ENCODE measurements at places on chromosomes 6 and 20.

DNA sequence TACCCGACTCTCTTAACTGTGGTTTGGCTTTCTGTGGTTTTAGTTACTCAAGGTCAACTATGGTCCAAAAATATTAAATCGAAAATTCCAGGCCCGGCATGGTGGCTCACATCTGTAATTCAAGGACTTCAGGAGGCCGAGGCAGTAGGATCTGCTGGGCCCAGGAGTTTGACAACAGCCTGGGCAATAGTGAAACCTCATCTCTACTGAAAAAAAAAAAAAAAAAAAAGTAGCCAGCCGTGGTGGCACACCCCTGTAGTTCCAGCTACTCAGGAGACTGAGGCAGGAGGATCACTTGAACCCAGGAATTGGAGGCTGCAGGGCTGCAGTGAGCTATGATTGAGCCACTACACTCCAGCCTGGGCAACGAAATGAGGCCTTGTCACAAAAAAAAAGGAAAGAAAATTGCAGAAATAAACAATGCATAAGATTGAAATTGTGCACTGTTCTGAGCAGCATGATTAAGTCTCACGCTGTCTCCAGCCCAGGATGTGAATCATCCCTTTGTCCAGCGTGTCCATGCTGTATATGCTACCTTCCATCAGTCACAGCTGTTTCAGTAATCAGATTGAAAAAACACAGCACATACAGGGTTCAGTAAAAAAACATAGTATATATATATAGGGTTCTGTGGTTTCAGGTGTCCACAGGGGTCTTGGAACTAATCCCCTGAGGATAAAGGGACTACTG lies 40.7 kb downstream of the RGS17 start:
- no peaks in the 10 kb centered on the region for H3K27me3 ChIP-seq
- H3K4me1 ChIP-seq: no peaks in the 10 kb centered on the region
- DNase-seq: no peak
- no peaks in the 10 kb centered on the region for H3K36me3 ChIP-seq

GRCh38 chr6:37207903-37208456 lies 38.0 kb downstream of the PIM1 start:
- H3K4me3 ChIP-seq: no peak overlapping the region
- no peak overlapping the region for H3K27ac ChIP-seq
- H3K27me3 ChIP-seq: no peaks in the 10 kb centered on the region
- H3K4me1 ChIP-seq: no peaks in the 10 kb centered on the region
- peak; percentile 91 for DNase-seq
- no peaks in the 10 kb centered on the region for H3K36me3 ChIP-seq

DNA sequence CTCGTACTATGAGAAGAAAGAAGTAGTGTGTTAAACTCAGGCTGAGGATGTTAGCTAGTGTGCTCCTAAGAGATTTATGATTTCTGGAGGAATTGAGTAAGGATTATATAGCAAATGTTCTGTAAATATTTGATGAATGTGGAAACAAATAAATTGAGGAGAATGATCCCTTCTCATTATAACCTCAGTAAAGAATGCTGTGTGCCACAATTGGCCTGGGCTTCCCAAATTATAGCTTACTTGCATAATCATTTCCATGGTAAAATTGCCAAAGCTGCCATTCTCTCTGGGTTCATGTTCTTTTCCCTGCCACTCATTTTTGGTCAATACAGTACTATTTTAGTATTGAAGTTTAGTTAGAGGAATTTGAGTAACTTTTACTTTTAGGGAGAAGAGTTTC lies 128.5 kb downstream of the FLRT3 start:
- H3K36me3 ChIP-seq: no peaks in the 10 kb centered on the region
- H3K4me1 ChIP-seq: no peaks in the 10 kb centered on the region
- H3K27me3 ChIP-seq: no peaks in the 10 kb centered on the region
- H3K27ac ChIP-seq: no peak overlapping the region
- H3K4me3 ChIP-seq: no peak overlapping the region

DNA sequence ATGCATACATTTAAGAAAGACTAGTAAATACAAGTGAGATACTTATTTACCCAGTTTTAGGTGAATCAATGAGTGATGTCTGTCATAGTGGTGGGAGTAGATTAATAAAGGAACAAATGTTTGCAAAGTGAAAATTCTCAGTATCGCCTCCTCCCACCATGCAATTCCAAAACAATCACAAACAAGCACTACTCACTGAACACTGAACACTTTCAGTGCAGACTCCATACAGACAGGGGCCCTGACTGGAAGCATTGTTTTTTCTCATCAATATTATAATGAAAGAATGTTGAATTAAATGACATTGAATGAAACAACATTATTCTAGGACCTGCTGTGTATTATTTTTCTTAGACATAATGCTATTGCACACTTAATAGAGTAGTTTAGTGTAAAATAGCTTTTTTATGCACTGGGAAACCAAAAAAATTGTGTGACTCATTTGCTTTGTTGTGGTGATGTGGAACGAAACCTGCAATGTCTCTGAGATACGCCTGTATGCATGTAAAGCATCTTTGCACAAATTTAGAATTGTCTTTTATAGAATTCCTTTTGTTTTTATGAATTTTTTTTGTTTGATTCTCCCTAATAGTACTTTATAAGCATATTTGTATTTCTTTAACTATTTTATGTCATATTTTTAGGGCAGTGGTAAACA lies 317.5 kb downstream of the UTRN start:
- H3K27ac ChIP-seq: no peak overlapping the region
- H3K4me1 ChIP-seq: no peaks in the 10 kb centered on the region
- DNase-seq: no peak
- no peak overlapping the region for H3K4me3 ChIP-seq

DNA sequence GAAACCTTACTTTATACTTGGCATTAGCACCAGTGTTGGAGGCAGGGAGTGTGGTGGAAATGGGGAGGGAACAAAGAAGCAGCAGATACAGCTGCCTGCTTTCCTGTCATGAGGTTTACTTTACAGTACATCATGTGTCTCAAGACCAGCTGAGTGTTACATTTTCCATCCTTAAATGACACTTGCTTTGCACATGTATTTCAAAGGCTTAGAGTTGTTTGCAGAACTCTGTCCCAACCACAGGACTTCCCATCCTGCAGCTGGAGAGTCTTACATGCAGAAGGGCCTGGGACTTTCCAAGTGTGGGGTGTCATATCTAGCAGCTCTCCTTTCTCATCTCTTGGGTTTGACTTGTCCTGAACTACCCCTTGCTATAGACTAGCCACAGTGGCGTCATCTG lies 395.9 kb downstream of the DHX35 start:
- no peak overlapping the region for H3K4me3 ChIP-seq
- H3K36me3 ChIP-seq: no peaks in the 10 kb centered on the region
- H3K27me3 ChIP-seq: no peaks in the 10 kb centered on the region
- no peak overlapping the region for H3K27ac ChIP-seq

DNA sequence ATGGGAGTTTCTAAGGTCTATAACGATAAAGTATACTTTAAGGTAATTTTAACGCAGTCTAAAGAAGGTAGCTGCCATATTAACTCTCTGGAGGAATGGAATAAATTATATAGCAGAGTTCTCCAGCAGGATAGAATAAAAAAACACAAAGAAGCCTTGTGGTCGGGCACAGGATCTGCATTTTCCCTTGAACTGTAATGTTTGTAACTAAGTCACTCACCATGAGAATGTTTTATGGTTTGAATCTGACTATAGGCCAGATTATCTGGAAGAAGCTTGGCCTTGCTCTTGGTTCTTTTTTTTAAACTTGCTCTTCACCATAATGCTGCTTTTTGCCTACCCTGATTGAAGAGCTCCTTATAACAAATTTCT lies 238.8 kb upstream of the NOX3 start:
- no peak for DNase-seq
- no peaks in the 10 kb centered on the region for H3K27me3 ChIP-seq
- H3K4me1 ChIP-seq: no peaks in the 10 kb centered on the region
- no peak overlapping the region for H3K4me3 ChIP-seq

GRCh38 chr6:31495580-31495979 lies 2.4 kb upstream of the MICB start:
- H3K36me3 ChIP-seq: no peaks in the 10 kb centered on the region
- H3K27me3 ChIP-seq: no peaks in the 10 kb centered on the region
- H3K4me3 ChIP-seq: no peak overlapping the region

DNA sequence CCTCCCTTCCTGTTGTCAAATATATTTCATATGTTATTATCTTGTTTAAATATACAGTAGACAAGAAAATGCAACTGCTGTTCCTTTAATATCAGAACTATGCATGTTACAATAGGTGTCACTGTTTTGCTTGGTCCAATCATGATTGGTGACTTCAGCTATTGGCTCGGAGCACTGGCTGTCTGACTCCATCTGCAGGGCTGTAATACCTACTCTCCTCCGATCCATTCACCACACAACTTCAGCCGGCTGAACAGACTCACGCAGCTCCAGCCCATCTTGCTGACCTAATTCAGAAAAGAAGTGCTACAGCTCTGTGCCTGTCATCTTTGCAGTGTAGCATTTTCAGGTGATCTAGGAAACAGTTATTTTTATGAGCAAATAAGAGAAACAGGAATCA lies at the start of gene BTBD3:
BTBD3 (plus strand) TSS at position 231 of the 400 bp plus-strand sequence. CDS start 383 bp downstream, outside the sequence.
- no peak within 1 kb of the TSS for H3K4me3 ChIP-seq
- H3K27me3 ChIP-seq: no peaks in the 10 kb centered on the region
- DNase-seq: peak; percentile 80

GRCh38 chr20:54774426-54774825 lies 299.0 kb downstream of the DOK5 start:
- H3K27me3 ChIP-seq: no peaks in the 10 kb centered on the region
- no peak overlapping the region for H3K4me3 ChIP-seq
- H3K27ac ChIP-seq: no peak overlapping the region
- DNase-seq: no peak

GRCh38 chr6:25423358-25423757 lies 144.2 kb downstream of the CARMIL1 start:
- H3K4me3 ChIP-seq: no peak overlapping the region
- DNase-seq: peak; percentile 81
- H3K27me3 ChIP-seq: no peaks in the 10 kb centered on the region
- H3K27ac ChIP-seq: no peak overlapping the region

DNA sequence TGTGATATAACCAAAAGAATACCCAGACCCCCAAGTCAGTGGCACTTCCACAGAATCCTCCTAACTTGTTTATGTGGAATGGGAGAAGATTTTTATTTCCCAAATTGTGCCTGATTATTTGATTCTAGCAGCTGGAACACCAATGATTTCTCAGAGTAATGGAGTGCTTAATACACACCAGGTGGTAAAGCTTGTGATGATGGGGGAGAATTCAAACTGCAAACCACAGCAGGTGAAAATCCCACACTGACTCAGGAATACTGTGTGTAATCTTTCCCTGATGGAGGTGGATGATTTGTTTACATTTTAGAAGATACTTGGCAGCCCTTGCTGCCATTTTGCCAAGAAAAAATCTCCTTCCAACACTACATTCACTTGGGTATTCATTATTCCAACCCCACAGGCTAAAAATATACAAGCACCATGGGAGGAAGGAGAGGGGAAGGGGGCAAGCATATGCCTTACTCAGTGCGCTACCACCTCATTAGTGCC lies 212.7 kb upstream of the PLN start:
- no peak for DNase-seq
- no peak overlapping the region for H3K27ac ChIP-seq
- H3K4me1 ChIP-seq: no peaks in the 10 kb centered on the region
- no peak overlapping the region for H3K4me3 ChIP-seq
- H3K36me3 ChIP-seq: no peaks in the 10 kb centered on the region
- H3K27me3 ChIP-seq: no peaks in the 10 kb centered on the region

DNA sequence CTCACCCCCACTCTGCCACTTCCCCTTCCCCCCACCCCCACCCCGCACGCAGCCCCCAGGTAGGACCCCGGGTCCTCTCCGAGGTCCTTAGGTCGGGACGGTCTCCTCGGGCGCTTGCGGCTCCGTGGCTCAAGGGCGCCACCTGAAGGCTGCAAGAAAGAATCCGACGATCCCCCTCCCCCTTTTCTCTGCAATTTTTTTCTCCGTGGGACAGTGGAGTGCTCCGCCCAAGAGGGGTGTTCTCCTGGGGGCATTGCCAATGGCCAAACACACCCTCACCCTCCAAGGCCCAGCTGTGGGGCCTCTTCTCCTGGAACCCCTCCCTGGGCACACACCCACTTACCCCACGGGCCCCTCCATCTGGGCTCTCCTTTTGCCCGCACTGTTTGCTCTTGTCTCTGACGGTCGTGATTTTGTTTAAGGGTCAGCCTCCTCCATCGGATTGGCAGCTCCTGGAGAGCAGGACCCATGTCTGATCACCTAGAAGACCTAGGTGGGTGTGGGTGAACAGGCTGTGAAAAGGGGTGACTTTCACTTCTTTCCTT lies 1.1 kb upstream of the TMEM74B start:
- no peaks in the 10 kb centered on the region for H3K4me1 ChIP-seq
- no peaks in the 10 kb centered on the region for H3K36me3 ChIP-seq
- peak overlapping the region; percentile 53 for H3K4me3 ChIP-seq
- DNase-seq: peak; percentile 52
- H3K27ac ChIP-seq: no peak overlapping the region

Data from testis (tissue), 5 donors.